ENCODE measurements at places on chromosomes 4 and X. TPM values are rescaled to one million over a fixed set of nuclear protein-coding genes. Genes with fewer than 3 reads are reported as not detected.

Gene TEX13D
- total RNA-seq, result not detected

DNA sequence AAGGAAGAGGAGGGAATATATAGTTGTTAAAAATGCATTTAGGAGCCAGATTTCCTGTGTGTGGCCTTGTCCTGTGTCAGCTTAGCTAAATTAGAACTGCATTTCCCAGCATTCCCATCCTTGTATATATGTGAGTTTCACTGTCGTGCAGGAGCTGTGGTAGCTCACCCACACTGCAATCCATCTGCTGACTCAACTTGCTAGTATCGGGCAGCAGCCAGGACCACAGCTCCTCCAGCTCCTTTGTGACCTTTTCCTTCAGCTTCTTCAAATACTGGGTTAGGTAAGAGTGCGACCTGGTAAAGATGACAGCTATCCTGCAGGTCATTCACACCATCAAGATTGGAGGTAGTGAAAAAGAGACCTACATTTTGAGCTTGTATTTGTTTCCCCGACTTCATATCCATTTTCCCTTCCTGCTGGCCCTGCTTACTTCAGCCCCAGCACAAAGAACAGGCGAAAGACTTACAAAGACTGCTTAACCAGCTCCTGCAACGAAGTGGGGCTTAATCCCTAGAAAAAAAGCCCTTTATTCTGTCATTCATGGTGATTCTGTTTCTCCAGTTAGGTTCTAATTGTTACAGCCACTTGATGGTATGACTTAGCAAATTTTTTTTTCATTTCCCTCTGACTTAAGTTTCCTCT is 11.4 kb downstream of the ASIC5 start:
- no peak for DNase-seq

Gene RAB33A
- total RNA-seq, result 3.8 TPM

Gene CCSER1
- total RNA-seq, result 9.6 TPM

DNA sequence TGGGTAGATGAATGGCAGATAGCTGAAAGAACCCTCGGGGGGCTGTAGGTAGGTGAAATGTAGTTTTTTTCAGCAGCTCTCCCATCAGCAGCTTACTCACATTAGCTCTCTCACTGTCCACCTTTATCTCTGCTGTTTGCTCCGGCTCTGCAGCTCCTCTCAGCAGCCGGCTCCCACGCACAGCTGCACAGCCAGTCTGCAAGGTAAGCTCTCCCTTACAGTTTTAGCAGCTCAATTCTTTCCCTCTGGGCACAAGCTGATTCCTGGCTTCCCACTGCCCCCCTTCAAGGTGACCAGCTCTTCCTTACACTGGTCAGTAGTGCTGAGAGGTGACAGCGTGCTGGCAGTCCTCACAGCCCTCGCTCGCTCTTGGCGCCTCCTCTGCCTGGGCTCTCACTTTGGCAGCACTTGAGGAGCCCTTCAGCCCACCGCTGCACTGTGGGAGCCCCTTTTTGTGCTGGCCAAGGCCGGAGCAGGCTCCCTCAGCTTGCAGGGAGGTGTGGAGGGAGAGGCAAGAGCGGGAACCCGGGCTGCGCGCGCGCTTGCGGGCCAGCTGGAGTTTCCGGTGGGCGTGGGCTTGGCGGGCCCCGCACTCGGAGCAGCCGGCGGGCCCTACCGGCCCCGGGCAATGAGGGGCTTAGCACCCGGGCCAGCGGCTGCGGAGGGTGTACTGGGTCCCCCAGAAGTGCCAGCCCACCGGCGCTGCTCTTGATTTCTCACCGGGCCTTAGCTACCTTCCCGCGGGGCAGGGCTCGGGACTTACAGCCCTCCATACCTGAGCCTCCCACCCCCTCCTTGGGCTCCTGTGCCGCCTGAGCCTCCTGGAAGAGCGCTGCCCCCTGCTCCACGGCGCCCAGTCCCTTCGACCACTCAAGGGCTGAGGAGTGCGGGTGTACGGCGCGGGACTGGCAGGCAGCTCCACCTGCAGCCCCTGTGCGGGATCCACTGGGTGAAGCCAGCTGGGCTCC is 393.6 kb downstream of the CENPC start:
- DNase-seq, result no peak

GRCh38 chr4:40292313-40292759 is 42.8 kb upstream of the CHRNA9 start:
- no peak for DNase-seq

DNA sequence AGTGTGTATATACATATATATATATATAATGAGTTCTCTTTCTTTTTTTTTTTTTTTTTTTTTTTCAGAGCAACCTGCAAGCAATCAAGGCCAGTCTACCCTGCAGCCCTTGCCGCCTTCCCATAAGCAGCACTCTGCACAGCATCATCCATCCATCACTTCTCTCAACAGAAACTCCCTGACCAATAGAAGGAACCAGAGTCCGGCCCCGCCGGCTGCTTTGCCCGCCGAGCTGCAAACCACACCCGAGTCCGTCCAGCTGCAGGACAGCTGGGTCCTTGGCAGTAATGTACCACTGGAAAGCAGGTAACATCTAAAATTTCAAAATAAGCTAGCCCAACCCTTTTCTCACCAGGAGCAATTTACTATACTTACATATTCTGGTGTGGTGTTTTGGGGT is 316.3 kb downstream of the DCTD start:
- no peak for DNase-seq

DNA sequence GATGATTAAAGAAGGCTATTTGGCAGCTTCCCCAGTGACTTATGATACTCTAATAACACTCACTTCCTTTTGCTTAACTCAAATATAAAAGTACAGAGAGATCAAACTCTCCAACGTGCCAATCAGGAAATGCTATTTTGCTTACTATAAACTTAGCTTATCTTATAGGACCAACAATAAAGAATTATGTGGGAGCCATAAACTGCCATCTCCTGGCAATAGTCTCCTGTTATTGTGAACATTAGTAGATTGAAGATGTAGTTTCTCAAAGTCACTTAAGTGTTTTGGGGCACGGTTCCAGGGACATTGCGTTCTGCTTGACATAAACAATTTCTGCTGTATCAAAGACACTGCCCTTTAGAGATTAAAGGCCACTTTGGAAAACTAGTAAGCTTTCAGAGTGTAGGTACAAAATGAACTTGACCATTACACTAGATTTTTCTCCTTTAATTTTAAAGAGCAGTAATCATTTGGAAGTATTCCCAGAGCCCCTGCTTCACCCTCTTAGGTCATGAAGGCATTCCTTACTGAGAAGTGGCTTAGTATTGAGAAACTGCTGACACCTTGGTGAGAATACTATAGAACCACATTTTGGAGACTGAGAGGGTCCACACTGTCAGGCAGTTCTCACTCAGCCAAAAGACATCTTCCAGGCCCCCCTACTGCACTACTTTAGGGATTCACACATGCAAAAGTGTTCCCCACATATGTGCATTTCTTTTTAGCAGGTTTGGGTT is 51.9 kb downstream of the MAOA start:
- peak; percentile 70 for DNase-seq

GRCh38 chr4:126661194-126661593 is 971.6 kb upstream of the INTU start:
- no peak for DNase-seq

Gene DCAF4L1
- total RNA-seq, result 0.37 TPM

DNA sequence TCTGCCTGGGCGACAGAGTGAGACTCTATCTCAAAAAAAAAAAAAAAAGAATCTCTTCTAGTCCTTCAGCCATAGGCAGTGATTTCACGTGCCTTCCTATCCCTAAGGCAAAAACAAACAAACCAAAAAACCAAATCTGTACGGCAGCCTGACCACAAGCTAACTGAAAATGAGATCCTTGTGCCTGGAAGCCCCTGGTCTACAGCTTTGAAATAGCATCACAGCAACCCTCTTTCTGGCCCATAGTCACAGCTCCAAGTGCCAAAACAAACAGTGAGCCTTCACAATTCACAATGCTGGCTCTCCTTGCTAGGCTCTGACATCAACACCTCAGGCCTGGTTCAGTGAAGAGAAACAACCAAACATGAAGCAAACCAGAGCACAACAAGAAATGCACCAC is 46.1 kb downstream of the TMEM150C start:
- peak; percentile 60 for DNase-seq

- DNase-seq, result no peak
Observed at GRCh38 chr4:151983854-151984253, 223.0 kb upstream of the GATB start.

DNA sequence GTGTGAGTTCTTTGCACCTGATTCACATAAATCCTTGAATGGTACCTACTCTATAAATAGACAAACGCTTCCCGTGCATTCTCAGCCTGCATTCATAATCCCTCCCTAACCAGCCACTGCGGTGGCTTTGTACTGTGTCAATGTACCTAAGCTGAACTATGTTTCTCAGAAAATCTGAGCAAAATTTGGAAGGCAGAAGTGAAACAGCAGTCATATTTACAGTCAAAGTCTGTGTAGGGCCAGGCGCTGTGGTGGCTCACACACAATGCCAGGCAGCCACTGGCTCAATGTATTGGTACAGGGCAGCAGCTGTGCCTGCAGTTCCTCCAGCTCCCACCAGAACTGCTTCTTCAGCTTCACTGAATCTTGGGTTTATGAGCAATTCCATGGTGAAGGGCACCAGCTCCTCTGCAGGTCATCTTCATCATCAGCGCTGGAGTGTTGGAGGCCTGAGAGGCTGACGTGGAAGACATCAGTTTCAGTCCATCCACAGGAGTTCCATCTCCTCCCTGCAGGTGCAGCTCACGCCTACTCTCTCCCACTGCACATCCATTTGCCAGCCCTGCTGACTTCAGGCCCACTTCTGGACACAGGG is 32.3 kb upstream of the IRF2 start:
- DNase-seq, result no peak

Gene DCTD
- 63.8 TPM for total RNA-seq

Gene DCAF8L2
- total RNA-seq, result not detected

DNA sequence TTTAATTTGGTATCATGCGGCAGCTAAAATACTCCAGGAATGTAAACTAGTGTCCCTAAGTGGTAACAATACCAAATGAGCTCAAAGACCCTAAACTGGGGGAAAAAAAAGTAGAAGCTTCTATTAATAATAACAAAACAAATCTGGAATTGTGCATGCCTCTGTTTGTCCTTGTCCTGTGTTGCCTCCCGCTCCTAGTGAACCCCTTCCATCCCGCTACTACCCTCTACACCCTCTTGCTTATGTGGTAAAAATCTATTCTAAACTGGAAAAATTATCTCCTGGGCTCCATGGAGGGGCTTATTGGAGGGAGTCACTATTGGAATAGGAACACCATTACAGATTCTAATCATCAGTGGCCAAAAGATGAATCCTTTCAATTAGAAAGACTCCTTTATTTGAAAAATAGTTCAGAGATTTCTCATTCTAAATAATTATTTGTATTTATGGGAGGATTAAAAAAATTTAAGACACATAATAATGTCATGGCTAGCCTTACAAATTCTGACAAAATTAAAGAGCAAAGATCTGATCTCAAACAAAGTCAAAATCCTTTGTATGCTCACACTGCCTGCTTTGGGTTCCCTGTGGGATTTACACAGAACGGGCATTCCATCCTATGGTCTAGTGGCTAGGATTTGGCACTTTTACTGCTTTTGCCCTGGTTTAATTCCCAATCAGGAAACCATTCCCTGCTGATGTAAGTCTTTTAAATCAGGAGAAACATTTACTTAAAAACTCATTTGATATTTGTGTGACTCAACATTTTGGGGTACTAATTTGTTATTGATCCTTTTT is 34.7 kb upstream of the FMR1 start:
- DNase-seq, result no peak

- DNase-seq, result no peak
Observed at GRCh38 chrX:126719208-126719607, 100.3 kb upstream of the PRR32 start.

GRCh38 chr4:168667376-168667775 is 170.5 kb downstream of the PALLD start:
- DNase-seq, result no peak

Gene F9
- total RNA-seq, result not detected

- DNase-seq, result no peak
Observed at GRCh38 chrX:134804779-134805178, 146.5 kb upstream of the PLAC1 start.

Gene BGN
- total RNA-seq, result 96.0 TPM

DNA sequence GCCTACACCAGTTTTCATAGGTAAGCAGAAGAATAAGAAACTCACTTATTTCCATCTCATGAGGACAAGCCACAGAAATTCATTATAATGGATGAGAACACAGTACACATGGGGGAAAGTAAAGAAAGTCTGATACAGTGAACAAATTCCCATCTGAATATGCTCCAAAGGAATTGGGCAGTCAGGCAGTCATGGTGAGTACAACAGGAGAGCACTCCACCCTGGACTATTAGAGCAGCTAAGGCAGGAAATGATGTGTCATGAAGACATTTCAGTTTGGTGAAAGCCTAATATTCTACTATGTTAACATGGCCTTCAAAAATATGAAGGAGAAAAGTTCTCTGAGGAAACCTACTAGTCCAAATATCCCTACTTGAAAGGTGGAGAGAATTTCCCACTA is 92.0 kb upstream of the PRDX4 start:
- no peak for DNase-seq

All from left cardiac atrium (tissue), 4 donors.